ENCODE measurements at places on chromosomes 13 and 19. TPM values are rescaled to one million over a fixed set of nuclear protein-coding genes. Genes with fewer than 3 reads are reported as not detected.
A peak's percentile ranks its signal among the peaks of the same experiment; 100 is the strongest.

DNA sequence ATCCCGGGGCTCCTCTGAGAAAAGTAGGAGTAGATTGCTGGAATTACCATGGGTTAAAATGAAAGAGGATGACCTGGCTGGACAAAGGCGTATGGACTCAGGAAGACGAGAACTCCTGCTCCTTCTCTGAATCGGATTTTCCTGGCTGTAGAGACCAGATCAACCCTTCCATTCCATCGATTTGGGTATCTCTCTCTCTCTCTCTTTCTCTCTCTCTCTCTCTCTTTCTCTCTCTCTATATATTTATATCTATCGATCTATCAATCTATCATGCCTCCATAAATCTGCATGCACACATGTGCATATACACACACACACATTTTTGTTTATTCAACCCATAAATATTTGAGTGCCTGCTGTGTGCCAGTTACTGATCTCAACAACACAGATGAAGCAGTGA, 234.9 kb downstream of the LMO7 start:
- DNase-seq: no peak
- peaks cover 15% of the 10 kb centered on the region for H3K4me1 ChIP-seq
- no peaks in the 10 kb centered on the region for H3K36me3 ChIP-seq
- peak overlapping the region; percentile 11 for H3K4me3 ChIP-seq
- peaks cover 8% of the 10 kb centered on the region for H3K27me3 ChIP-seq

GRCh38 chr13:106690779-106691178, 122.8 kb upstream of the ARGLU1 start:
- no peaks in the 10 kb centered on the region for H3K4me1 ChIP-seq
- no peak for DNase-seq
- H3K4me3 ChIP-seq: no peak overlapping the region
- no peaks in the 10 kb centered on the region for H3K36me3 ChIP-seq

DNA sequence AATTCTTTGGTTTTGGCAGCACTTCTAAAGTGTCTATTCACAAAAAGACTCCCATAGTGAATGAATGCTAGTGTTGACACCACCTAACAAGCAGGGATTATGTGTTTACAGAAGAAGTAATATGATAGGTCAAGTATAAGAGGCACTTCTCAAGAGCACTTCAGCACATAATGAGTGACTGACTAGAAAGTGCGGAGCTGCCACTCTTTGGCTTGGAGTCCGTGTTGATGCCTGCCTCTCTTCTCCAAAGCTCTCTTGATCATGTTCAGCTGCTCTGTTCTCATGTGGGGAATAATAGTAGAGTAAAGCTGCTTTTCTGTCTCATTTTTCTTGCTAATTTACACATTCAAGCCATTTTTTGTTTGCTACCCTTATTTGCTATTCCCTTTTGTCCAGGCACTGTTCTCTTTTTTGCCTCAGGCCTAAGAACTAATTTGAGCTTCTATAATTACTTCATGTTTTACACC, 22.7 kb upstream of the MAB21L1 start:
- no peak for DNase-seq
- H3K27me3 ChIP-seq: no peaks in the 10 kb centered on the region
- H3K36me3 ChIP-seq: no peaks in the 10 kb centered on the region
- no peak overlapping the region for H3K27ac ChIP-seq
- H3K4me3 ChIP-seq: no peak overlapping the region

- peaks cover 22% of the 10 kb centered on the region for H3K27me3 ChIP-seq
- no peak overlapping the region for H3K4me3 ChIP-seq
- H3K27ac ChIP-seq: no peak overlapping the region
- no peak for DNase-seq
Observed at GRCh38 chr13:23549724-23550123, 20.5 kb upstream of the TNFRSF19 start.

Gene IL4I1
- total RNA-seq: 40.4 TPM

Gene ZNF296
- 4.7 TPM for total RNA-seq

Gene SBK3
- not detected for total RNA-seq

DNA sequence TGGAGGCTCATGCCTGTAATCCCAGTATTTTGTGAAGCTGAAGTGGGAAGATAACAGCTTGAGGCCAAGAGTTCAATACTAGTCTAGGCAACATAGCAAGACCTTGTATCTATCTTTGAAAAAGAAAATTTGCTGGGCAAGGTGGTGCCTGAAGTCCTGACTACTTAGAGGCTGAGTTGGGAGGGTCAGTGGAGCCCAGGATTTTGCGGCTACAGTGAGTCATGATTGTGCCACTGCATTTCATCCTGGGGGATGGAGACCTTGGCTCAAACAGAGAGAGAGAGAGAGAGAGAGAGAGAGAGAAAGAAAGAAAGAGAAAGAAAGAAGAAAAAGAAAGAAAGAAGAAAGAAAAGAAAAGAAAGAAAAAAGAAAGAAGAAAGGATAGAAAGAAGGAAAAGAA, 1872.3 kb upstream of the PCDH20 start:
- no peaks in the 10 kb centered on the region for H3K4me1 ChIP-seq
- H3K27ac ChIP-seq: no peak overlapping the region
- H3K36me3 ChIP-seq: no peaks in the 10 kb centered on the region
- DNase-seq: no peak
- H3K4me3 ChIP-seq: no peak overlapping the region
- H3K27me3 ChIP-seq: no peaks in the 10 kb centered on the region

DNA sequence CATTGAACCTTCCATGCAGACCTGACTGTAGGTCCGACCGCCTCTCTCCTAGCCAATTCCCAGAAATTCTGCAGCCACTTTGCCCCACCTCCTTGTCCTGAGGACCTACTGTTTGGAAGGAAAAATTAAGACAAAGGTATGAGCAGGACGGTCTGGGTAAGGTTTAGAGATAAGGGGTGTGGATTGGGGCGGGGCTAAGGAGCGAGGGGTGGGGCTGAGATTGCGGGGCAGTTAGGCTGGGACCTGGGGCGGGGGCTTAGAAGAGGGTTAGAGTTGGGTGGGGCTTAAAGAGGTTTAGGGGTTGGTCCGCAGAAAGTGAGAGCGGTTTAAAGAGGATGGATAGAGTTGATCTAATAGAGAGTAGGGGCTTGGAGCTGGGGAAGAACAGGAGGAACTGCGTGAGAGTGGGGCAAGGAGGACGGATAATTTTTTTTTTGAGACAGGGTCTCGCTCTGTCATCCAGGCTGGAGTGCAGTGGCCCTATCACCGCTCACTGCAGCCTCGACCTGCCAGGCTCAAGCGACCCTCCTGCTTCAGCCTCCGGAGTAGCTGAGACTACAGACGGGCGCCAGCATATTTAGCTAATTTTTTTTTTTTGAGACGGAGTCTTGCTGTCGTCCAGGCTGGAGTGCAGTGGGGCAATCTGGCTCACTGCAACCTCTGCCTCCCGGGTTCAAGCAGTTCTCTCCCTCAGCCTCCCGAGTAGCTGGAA, 1.7 kb upstream of the ZNF865 start:
- H3K27ac ChIP-seq: peak overlapping the region; percentile 58
- peaks cover 3% of the 10 kb centered on the region for H3K27me3 ChIP-seq
- DNase-seq: peak; percentile 62

- no peak for DNase-seq
- peak overlapping the region; percentile 44 for H3K4me3 ChIP-seq
- H3K27ac ChIP-seq: no peak overlapping the region
Observed at GRCh38 chr19:33905473-33905936, 108.8 kb downstream of the KCTD15 start.

Gene TMEM143
- total RNA-seq: 13.1 TPM

Gene RNF113B
- total RNA-seq: not detected

- no peaks in the 10 kb centered on the region for H3K4me1 ChIP-seq
- no peak overlapping the region for H3K4me3 ChIP-seq
- no peak for DNase-seq
- peaks cover 45% of the 10 kb centered on the region for H3K36me3 ChIP-seq
- no peak overlapping the region for H3K27ac ChIP-seq
Observed at GRCh38 chr19:17054746-17055145, 20.5 kb downstream of the HAUS8 start.
